Activated T-cell treated with anti-CD3 and anti-CD28 coated beads, Interleukin-2, amount 50 U/mL, for 24 hours (primary cell): ENCODE measurements at places on chromosomes 2 and 18.

GRCh38 chr2:135820003-135820618 lies 16.9 kb downstream of the LCT start:
- H3K27ac ChIP-seq: peak overlapping the region; percentile 80
- H3K4me1 ChIP-seq: peaks cover 64% of the 10 kb centered on the region
- peaks cover 23% of the 10 kb centered on the region for H3K36me3 ChIP-seq
- peak; percentile 84 for DNase-seq
- H3K27me3 ChIP-seq: no peaks in the 10 kb centered on the region

DNA sequence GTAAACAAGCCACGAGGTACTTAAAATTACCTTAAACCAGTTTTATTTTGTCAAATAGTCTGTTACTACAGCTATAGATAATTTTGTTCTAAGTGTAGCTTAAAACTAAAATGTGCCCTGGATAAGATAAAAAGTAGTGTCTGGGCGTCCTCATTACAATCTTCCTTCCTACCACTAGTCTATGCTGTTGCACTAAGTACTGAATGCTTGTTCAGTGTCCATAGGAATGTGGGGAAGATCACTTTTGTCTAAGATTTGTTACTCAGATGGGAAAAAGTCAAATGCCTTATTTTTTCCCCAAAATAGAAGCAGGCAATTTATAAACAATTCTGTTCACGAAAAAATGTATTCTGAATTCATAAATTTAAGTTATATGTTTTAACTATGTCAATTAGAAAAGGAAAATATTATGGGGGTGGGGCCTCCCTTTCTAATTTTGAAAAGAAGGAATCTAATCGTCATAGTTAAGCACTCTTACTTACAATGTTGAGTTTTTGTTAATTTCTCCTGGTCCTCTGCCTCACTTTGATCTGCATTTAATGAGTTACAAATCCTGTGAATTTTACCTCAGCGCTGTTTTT lies 140.4 kb upstream of the VRK2 start:
- no peak overlapping the region for H3K27ac ChIP-seq
- H3K4me3 ChIP-seq: no peak overlapping the region
- no peak for DNase-seq
- H3K36me3 ChIP-seq: no peaks in the 10 kb centered on the region
- H3K27me3 ChIP-seq: no peaks in the 10 kb centered on the region
- peaks cover 22% of the 10 kb centered on the region for H3K4me1 ChIP-seq

DNA sequence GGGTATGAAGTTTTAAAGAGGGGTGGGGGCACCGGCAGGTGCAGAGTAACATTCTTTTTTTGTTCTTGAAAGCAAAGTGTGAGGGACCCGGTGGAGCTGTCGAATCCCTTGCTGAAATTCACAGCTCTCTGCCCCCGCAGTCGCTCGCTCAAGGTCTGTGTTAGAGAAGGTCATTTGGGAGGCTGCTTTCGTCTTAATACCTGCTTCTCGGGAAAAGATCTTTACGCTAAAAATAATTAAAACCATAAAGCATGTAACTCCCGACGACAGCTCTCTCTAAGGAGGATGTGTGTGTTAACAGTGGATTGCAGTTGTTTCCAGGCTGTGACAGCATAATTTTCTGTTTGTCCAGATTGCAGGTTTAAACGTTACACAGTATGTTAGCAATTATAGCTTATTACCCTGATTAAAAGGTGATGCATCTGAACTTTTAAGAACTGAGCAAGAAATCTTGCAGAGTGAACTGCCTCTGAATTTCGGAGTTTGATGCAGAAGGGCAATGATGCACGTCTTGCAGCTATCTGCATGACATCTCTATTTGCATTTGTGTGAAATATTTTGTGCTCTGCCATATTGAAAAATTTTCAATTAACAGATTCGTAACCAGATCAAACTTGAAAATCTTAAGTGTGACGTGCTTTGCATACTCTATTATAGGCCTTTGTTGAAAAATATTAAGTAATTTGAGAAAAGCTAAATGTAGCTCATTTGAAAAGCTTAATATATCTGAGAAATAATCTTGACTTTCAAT lies 954 bp downstream of the RAPGEF4 start:
- peaks cover 8% of the 10 kb centered on the region for H3K4me1 ChIP-seq
- no peak overlapping the region for H3K27ac ChIP-seq
- no peaks in the 10 kb centered on the region for H3K36me3 ChIP-seq
- no peak for DNase-seq

GRCh38 chr2:69164061-69164778 lies 151.2 kb downstream of the ANTXR1 start:
- no peaks in the 10 kb centered on the region for H3K36me3 ChIP-seq
- H3K4me1 ChIP-seq: no peaks in the 10 kb centered on the region
- DNase-seq: no peak
- no peak overlapping the region for H3K27ac ChIP-seq

DNA sequence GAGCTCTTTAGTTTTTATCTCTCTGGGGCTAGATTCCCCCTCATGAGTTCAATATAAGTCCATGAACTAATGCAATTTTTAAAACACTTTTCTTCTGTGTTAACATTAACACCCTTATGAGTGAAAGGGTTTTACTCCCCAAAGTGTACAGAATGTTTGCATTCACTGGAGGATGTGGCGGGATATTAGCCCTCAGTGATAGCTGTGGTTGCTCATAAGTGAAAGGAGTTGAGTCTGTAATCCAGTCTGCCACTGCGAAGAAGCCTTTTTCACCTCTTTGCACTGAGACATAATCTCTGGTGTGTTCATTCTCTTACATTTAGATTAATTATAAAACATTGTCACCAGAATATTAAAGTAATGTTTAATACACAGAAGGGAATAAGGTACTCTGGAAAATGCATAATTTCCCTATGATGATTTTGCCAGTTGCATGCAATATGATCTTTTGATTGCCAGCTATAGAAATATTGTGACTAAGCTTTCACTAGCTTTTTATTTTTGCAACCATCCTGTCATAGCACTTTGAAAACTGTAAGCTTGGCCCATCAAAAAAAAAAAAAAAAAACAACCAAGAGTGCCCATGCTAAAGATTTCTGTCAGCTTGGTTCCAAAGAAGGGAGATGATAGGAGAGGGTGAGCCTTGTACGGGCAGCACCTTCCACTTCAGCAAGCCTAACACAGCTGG lies 113.2 kb downstream of the BCL11A start:
- peaks cover 3% of the 10 kb centered on the region for H3K27me3 ChIP-seq
- no peaks in the 10 kb centered on the region for H3K36me3 ChIP-seq
- DNase-seq: no peak
- H3K27ac ChIP-seq: no peak overlapping the region

DNA sequence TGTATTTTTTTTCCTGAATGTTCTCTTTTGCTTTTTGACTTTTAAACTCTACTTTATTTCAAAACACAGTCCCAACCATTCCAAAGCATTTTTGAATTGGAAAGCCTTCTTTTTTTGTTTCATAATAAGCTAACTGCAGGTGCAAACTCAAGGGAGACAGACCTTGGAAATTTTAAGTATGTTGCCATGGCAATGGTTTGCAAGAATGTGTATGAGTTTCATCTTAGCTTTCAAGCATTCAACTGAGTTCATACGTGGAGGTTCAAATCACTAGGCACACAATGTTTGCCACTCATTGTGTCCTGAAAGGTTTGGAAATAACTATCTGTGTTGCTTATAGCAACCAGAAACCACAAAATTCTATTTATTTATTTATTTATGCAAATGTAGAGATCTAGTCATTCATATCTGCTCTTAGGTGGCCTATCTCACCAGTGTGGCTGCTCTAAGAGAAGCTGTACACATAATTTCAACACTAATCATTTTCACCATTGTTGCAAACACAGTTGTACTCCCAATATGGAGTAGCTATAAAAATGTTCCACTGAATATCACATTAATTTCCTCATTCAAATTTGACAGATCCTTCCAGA lies 805.7 kb upstream of the FSHR start:
- DNase-seq: no peak
- H3K27me3 ChIP-seq: no peaks in the 10 kb centered on the region
- no peaks in the 10 kb centered on the region for H3K4me1 ChIP-seq
- H3K4me3 ChIP-seq: no peak overlapping the region

DNA sequence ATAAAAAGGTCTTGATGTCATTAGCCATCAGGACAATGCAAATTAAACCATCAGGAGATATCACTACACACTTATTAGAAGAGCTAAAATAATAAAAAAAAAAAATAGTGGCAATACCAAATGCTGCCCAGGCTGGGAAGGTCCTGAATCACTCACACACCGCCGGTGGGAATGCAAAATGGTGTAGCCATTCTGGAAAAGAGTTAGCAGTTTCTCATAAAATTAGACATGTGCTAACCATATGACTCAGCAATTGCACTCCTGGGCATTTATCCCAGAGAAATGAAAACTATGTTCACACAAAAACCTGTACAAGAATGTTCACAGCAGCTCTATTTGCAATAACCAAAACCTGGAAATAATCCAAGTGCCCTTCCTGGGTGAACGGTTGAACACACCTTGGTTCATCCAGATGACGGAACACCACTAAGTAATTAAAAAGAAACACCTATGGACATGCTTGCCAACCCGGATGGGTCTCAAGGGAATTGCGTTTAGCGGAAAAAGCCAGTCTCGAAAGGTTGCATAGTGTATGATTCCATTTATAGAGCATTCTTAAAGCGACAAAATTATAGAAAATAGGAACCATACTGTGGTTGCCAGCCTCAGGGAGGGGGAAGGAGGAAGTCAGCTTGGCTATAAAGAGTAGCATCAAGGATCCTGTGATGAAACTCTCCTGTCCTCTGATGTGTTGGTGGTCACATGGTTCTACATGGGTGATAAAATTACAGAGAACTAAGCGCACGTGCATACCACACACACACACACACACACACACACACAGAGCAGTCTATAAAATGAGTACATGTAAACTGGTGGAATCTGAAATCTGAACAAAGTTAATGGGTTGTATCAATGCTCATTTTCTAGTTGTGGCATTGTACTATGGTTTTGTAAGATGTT lies 4.6 kb downstream of the MBP start:
- no peaks in the 10 kb centered on the region for H3K27me3 ChIP-seq
- H3K4me3 ChIP-seq: peak overlapping the region; percentile 97
- peaks cover 58% of the 10 kb centered on the region for H3K36me3 ChIP-seq
- DNase-seq: peak; percentile 30
- H3K27ac ChIP-seq: peak overlapping the region; percentile 82

GRCh38 chr2:112869258-112869842 lies 32.8 kb upstream of the IL1B start:
- no peaks in the 10 kb centered on the region for H3K4me1 ChIP-seq
- no peaks in the 10 kb centered on the region for H3K36me3 ChIP-seq
- peaks cover 27% of the 10 kb centered on the region for H3K27me3 ChIP-seq
- no peak for DNase-seq
- H3K27ac ChIP-seq: no peak overlapping the region

- H3K27me3 ChIP-seq: peaks cover 76% of the 10 kb centered on the region
- peak overlapping the region; percentile 54 for H3K4me3 ChIP-seq
- peaks cover 17% of the 10 kb centered on the region for H3K4me1 ChIP-seq
- H3K36me3 ChIP-seq: no peaks in the 10 kb centered on the region
These were observed 711 bp downstream of the DOK6 start for GRCh38 chr18:69401226-69401971.

DNA sequence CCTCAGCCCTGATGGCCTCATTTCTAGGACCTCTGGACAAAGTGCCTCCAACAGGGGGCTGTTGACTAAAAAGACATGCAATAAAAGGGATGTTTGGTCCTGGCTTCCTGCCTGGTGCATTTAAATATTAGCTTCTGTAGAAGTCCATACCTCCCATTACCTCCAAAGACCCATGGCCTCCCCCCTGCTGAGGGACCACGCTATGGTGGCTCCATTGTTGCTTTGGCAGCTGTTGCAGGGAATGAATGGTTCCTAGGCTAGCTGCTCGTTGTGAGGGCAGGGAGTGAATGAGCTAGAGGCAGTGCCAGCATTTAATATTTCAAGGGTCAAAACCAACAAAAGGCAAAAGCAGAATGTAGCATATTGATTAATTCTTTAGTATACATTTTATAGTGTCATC lies 285.9 kb downstream of the SLC8A1 start:
- no peaks in the 10 kb centered on the region for H3K36me3 ChIP-seq
- H3K4me3 ChIP-seq: no peak overlapping the region
- H3K27me3 ChIP-seq: no peaks in the 10 kb centered on the region
- no peaks in the 10 kb centered on the region for H3K4me1 ChIP-seq

DNA sequence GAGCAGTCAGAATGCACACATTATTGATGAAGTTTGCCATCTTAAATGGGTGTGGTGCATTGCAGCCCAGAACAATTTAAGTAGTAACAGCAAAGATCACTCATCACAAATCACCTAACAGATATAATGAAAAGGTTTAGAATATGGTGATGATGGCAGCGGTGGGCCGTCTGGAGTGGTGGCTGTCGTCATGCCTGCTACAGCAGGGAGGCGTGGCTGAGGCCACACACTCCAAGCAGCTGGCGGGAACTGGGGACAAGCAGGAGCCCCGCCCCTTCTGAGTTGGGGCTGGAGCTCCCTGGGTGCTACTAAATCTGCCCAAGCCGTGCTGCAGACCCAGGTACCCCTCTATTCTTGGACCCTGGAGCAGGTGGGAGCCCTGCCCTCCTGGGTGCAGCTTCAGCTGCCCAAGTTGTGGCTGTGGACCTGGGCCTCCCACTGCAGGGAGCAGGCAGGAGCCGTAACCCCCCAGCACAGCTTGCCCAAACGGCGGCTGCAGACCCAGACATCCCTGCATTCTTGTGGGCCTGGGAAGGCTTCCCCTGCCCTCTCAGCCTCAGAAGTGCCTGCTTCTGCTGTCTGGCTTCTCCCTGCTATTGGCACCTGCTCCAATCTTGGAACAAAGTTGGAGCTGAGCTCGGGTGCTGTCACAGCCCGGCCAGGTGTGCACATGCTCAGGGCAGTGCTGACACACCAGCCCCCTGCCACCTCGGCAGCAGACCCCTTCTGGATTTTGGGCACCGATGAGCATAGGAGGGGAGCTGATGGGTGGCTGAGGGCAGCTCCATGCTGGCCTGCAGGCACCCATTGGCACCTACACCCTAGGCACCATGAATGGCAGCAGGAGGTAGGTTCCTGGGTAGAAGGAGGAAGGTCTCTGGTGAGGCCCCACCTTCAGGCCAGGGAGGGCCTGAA lies 149.3 kb downstream of the EHBP1 start:
- no peak overlapping the region for H3K27ac ChIP-seq
- no peaks in the 10 kb centered on the region for H3K27me3 ChIP-seq
- peaks cover 20% of the 10 kb centered on the region for H3K36me3 ChIP-seq

DNA sequence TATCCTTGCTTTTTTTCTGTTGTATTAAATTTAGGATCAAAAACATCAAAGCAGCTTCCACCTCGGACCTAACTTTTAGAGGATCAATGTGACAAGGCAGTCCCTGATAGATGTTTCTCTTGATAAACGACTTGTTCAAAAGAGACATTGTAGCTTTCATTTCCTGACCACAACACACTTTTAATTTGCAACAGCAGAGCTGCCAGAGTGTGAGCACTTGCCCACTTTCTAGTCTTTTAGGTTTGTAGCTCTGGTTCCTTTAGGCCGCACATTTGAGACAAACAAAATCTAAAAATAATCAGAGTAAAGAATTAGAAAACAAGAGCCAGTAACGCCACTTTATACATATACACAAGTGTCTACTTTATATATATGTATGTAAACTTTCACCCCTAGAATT lies 3.1 kb downstream of the FIGN start:
- DNase-seq: no peak
- no peak overlapping the region for H3K27ac ChIP-seq
- no peak overlapping the region for H3K4me3 ChIP-seq
- no peaks in the 10 kb centered on the region for H3K36me3 ChIP-seq
